GM06990 (cell line): ENCODE measurements at places on chromosomes 12 and 14.

DNA sequence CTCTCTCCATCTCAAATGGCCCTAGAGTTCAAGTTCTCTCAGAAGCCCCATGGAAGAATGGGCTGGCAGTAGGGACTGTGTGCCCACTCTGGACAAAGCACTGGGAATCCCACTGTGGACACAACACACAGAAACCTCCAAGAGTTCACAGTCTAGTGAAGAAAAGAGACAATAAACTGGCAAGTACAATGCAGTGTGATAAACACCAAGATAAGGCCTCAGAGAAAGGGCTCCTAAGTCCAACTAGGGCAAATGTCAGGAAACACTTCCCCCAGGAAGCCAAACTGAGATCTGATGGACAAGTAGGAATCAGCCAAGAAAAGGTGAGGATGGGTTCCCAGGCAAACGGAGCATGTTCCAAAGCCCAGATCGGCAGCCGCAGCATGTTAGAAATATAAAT is 5.4 kb downstream of the VSIG10 start:
- no peak for DNase-seq

GRCh38 chr14:54747616-54748015 is 155.0 kb downstream of the GCH1 start:
- DNase-seq: no peak

GRCh38 chr14:80493620-80494019 is 282.3 kb upstream of the DIO2 start:
- no peak for DNase-seq

DNA sequence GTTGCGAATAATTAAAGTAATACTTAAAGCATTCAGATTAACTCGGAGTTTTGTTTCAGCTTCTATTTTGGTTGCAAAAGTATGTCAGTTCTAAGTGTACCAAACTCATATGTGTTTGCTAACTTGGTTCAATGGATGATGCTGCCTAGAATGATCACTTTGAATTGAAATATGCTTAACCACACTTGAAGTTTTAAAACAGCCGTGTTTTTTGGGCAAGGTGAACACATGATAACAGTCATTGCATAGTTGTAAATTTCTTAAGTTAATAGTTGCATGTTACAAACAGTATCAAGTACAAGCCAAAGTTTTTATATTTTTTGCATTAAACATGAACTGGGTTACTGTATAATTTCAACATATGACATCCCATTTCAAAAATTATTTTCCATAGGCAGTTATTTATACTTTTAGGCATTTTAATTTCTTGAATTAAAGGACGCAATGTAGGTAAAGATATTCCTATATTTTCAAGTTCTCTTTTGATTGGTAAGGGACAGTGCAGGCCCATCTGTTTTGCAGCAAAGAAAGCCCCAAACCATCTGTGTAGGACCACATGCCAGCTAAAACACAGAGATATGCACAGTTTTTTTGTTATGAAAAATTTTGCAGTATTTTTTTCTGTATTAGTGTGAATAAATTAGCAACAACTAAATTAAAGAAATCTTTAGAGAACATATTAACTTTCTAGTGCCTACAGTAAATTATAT is 575.5 kb downstream of the PRKD1 start:
- DNase-seq: no peak

DNA sequence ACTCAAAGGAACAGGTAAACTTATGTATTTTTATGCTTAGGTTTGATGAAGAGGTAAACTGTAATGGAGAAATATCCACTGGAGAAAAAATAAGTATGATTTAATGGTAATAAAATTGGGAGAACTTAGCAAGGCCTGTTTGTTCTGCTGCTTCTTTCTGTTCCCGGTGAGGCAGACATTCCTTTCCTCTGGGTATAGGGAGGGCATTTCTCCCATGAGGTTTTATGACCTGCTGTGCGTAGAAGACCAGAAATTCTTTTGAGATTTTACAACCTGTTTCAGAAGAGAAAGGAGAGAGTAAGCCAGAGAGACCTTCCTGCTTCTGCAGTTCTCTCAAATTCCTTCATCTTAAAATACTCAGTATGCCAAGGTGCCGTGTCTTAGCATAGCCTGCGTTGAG is 139.4 kb upstream of the RMST start:
- DNase-seq: no peak

GRCh38 chr12:113512568-113512967 is 40.9 kb upstream of the LHX5 start:
- no peak for DNase-seq

GRCh38 chr12:20620261-20620660 is 74.9 kb upstream of the SLCO1C1 start:
- DNase-seq: no peak

GRCh38 chr14:91142214-91142668 is 28.4 kb downstream of the DGLUCY start:
- peak; percentile 62 for DNase-seq

DNA sequence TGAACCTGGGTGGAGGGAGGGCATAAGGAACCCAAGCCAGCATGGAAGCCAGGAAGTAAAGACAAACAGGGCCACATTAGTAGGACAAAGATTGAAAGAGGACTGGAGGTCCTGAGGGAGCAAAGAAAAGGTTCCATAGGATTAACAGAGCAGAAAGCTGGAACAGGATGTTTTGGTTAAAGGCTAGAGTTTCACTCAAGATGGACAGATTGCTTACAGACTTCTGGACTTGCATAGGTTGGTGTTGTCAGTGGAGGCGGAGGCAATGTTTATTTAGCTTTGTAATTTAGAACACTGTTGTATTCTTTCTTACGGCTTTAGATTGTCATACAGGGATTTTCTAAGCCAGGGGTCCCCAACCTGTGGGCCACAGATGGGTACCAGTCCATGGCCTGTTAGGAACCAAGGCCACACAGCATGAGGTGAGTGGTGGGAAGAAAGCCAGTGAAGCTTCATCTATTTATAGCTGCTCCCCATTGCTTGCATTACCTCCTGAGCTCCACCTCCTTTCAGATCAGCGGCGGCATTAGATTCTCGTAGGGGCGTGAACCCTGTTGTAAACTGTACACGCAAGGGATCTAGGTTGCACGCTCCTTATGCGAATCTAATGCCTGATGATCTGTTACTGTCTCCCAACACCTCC is 31.3 kb downstream of the ZNF664 start:
- DNase-seq: no peak

DNA sequence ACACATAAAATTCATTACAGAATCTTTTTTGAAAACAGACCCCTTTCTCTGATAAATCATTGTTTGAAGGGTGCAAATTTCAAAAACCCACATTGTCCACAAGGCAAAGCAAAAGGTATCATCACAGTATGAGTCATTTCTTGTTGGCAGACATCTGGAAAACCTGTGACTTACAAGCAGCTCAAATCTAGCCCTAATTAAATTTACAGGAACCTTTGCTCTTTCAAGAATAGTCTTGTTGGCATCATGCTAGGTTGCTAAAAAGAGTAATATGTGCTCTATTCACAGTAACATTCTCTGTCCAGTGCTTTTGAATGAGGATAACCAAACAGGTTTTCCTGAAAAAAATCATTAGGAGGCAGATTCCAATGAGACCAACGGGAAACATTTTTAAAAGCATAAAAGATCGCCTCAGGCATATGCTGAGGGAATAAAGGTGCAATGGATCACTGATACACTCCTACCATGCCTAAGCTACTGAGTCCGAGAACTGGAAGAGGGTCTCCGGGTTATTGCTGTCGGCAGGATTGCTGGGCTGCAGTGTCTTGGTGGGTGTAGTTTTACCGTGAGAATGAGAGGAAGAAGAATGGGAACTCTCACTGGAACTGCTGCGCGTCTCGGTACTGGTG is 55.5 kb upstream of the TTC7B start:
- no peak for DNase-seq

GRCh38 chr12:72162875-72163274 is 109.3 kb upstream of the TRHDE start:
- no peak for DNase-seq

DNA sequence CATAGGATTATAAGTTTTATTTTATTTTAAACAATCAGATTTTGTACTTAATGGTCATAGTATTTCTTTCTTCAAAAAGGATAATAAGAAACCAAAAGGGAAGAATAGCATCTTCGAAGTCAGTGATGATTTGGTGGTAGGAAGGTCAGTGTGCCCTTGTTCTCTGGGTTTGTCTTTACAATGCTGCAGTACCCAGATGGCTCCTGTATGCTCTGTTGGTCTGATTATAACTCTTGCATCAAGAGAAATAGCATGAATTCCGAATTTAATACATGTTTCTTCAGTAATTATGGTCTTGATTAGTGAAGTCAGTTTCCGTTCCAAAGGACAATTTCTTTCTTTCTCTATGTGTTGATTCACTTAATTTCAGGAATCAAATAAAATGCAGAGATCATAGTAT is 180.2 kb downstream of the TMTC2 start:
- DNase-seq: no peak

DNA sequence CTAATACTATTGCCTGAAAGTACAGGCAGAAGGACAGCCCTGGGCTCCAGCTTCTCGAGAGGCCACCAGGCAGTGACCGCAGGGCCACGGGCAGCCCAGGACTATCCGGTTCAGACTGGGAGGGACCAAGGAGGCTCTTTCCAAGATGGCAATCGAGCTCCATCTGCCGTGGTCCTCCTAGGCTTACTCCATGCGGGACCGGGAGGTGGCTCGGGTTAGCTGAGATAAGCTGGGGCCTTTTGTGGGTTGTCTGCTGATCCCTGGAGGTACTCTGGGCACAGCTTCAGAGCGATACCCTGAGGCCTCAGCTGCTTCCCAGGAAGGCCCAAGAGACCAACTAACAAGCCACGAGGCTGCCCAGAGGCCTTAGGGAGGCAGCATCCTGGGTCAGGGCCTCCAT is 33.1 kb downstream of the SNRNP35 start:
- no peak for DNase-seq

- DNase-seq: peak; percentile 50
Observed at GRCh38 chr14:99946652-99947489, 118.4 kb upstream of the EVL start.

DNA sequence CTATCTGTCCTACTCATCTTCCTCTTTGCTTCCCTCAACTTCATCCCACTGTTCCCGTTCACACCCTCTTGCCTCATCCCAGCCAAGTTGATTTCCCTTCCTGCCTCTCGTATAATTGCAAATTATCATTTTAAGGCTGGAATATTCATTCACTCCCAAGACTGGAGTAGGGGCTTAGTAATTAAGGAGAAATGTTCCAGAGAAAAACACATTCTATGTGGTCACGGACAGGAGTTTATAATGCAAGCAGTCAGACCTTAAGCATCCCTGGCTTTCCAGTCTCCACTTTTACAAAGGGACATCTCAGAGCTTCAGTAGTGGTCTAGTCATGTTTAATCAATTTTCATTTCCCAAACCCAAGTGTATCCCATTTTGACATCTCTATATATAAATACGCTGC is 54.9 kb downstream of the TMEM132D start:
- DNase-seq: no peak

DNA sequence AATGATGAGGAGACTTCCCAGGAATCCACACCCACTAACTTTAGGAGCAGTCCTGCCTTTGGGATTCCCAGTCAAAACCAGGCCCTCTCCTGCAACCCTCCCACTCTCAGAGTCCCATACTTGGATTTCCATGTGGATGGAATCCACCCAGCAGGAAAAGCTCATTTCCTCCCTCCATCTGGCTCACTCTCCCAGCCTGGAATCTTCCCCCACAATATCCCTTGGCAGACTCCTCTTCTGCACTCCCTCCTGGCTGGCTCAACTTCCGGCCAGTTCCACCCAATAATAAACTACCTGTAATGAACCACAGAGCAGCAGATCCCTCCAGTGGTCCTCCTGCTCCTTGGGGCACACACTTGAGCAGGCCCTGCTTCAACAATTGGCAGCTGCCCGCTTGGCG is 102.8 kb upstream of the EGLN3 start:
- no peak for DNase-seq

DNA sequence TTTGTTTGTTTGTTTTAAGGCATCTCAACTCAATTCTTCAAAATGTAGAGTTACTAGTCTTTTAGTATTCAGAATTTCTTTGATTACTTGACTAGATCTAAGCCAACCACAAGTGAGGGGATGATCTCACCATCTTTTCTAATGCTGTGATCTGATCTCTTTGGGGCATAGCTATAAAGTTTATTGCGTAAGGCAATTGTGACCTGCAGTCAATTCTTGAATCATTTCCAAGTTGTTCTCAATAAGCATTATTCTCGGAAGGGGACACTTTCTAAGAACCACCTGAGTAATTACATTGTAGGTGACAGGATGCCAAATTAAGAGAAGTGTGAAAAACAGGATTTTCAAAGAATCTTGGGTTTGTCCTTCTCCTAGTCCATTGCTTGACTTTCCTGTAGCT is 13.1 kb downstream of the DACT1 start:
- DNase-seq: no peak

GRCh38 chr12:22059976-22060647 is 14.1 kb downstream of the CMAS start:
- no peak for DNase-seq

DNA sequence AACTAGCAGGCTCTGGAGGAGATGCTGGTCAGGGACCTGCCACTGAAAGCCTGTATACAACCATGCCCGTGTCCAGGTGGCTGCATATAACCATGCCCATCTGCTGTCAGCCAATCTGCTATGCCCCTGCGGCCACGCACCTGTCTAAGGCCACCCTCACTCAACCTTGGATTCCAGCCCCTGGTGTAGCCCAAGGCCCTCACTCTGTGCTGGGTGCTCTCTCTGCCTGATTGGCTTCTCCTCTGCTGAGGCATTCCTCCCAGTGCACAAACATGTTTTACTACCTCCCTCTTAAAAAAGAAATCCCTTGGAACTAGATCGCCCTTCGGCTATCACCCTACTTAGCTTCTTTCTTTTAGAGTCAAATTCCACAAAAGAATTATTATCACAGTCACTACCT is 45.5 kb downstream of the ZFP36L1 start:
- no peak for DNase-seq

- DNase-seq: peak; percentile 56
Observed at GRCh38 chr14:21557084-21557901, 22.6 kb downstream of the OR10G3 start.

DNA sequence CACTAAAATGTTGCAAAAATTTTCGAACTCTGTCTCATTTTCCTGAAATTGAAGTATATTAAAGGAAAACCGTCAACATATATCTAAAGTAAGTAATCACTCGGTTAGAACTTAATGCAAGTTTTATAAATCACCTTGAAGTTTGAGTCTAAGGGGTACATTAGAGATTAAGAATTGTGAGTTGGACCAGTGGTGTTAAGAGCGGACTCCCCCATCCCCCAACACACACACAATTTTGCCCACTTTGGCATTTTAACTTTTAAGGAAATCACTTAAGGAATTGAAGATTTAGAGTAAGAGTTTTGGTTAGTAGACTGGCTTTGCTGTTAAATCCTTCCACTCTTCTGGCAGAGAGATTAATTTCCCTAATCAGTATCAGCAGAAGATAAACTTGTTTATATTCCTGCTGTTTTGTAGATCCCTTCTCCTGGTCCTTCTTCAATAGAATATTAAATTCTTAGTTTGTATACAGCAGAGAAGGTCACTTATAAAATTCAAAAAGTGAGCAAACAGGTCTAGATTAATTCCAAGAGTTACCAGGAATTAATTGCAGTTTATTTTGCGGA is 1.5 kb downstream of the HIF1A start:
- DNase-seq: no peak
